Suppressor macrophage treated with lipopolysaccharide for 1 hour (primary cell): ENCODE measurements at places on chromosomes 4 and X.

GRCh38 chrX:69179380-69179911 is 14.2 kb upstream of the PJA1 start:
- no peak for DNase-seq

DNA sequence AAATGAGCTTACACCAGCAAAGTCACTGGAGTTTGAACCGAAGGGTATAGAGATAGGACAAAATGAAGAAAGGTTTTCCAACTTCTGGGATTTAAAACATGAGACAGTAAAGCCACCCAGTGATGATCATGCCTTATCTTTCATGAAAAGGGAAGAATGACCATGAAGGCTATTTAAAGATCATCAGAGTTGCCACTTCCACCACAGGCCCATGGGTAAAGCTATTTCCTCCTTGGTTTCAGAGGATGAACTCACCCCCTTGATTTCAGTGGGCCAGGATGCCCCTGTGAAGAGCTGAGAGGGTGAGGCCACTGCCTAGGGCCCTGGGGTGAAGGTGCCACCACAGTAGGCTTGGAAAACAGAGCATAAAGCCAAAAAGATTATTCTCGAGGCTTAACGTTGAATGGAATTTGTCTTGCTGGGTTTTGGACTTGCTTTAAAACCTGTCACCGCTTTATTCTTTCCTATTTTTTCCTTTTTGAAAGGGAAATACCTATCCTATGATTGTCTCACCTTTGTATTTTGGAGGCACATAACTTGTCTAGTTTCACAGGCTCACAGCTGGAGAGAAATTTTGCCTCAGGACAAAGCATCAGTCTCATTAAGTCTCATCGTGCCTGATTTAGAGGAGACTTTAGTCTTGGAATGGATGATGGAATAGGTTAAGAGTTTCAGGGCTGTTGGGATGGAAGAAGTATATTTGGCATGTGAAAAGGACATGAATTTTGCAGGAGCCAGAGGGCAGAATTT is 254.0 kb downstream of the SNCA start:
- no peak for DNase-seq

GRCh38 chr4:123478859-123479345 is 82.3 kb downstream of the SPRY1 start:
- DNase-seq = no peak

GRCh38 chr4:26420913-26421312 is 69.4 kb downstream of the CCKAR start:
- no peak for DNase-seq

DNA sequence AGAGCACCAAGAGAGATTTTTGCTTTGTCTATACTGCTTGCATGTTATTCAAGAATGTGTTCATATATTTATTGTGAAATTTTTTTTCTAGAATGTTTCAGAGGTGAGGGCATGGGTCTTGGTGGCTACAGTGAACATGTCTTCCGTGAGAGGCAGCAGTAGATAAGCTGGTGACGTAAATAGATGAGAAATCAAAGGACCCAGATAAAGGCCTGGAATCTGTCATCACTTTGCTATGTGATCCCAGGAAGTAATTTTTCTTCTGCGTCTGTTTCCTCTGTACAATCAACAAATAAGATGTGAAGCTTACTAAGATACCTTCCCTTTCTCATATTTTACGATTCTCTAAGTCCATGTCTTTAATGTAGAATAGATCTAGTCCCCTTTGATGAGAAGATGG is 129.1 kb downstream of the COL4A6 start:
- DNase-seq = no peak

DNA sequence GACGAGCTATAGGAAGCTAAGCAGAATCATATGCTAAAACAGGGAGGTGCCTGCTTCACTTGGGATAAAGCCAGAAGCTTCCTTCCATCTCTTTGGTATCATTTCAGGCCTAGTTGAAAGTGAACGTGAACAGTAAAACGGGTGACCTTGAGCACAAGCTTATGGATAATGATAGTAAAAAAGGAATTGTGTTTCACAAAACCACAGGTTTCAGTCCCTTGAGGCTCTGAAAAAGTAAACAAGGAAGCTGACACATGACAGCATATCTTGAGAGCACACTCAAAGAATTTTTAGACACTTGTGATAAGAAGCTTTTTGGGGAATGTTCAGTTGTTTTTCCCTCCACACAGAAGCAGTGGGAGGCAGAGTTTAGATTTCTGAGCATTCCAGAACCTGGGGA is 286.1 kb downstream of the DCHS2 start:
- DNase-seq = no peak

- no peak for DNase-seq
Measured at GRCh38 chrX:20693078-20693477, 426.4 kb upstream of the RPS6KA3 start.

DNA sequence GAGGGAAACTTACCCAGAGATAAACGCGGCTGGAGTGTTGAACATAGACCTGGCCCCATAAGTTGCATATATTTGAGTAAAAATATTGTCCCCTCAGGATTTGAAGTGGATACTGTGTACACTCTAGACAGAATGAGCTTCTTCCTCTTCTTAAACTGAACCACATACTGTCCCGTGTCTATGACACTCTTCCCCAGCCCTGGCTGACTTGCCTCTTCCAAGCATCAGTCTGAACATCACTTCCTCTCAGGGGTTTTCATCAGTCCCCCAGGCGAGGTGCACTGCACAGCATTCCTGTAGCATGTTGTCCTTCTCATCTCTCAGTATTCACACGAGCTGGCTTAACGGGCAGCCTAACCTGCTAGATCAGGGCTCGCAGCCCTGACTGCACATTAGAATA is 80.5 kb upstream of the TMEM150C start:
- peak; percentile 77 for DNase-seq

DNA sequence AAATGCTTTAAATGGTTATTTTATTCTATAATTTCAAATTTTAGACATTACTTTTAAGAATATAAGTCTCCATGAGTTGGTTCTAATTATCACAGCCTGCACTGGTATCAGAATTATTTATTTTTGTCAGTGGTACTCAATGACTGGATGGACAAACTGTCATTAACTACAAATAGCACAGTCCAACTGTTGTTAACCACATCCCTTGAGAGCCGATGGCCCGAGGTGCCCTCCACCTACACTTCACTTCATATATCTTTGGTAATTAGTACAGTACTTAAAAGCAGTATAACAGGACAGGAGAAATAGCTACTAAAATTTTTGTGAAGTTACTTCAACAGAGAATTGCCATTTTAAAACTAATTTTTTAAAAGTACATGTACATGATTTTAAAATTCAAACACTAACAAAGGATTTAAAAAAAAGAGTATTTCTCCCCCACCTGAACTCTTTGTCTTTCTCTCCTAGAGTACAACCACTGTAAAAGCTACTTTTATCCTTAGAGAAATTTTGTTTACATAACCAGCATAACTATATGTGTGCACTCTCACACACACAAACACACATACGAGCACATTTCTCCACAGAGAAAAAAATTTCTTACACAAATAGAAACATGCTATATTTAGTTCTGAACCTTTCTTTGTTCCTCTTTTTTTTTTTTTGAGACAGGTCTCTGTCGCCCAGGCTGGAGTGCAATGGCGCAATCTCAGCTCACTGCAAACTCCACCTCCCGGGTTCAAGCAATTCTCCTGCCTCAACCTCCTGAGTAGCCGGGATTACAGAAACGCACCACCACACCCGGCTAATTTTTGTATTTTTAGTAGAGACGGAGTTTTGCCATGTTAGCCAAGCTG is 6.5 kb downstream of the TIFA start:
- DNase-seq = no peak

DNA sequence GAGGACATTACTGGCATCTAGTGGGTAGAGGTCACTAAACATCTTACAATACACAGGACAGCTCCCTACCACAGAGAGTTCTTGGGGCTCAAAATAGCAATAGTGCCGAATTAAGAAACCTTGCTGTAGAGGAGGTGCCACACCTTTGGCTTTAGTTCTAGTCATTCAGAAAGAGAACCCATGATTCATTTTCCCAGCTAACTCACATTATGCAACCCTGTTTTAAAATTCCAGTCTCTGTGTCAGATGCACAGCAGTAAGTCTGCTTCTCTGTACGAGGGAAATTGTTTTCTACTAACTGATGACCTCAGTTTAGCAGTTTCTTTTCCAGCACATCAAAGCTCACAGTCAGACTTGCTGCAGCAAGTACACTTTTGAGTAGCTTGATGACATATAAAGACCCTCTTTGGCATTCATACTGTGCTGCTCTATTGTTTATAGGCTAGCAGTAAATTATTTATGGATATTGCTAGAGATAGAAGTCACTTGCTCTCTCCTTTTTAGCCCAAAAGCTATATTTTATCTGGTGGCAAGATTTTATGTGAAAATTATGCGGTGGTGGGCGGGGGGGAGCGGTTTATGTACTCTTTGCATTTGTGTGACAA is 487.8 kb upstream of the MAGEB18 start:
- no peak for DNase-seq

DNA sequence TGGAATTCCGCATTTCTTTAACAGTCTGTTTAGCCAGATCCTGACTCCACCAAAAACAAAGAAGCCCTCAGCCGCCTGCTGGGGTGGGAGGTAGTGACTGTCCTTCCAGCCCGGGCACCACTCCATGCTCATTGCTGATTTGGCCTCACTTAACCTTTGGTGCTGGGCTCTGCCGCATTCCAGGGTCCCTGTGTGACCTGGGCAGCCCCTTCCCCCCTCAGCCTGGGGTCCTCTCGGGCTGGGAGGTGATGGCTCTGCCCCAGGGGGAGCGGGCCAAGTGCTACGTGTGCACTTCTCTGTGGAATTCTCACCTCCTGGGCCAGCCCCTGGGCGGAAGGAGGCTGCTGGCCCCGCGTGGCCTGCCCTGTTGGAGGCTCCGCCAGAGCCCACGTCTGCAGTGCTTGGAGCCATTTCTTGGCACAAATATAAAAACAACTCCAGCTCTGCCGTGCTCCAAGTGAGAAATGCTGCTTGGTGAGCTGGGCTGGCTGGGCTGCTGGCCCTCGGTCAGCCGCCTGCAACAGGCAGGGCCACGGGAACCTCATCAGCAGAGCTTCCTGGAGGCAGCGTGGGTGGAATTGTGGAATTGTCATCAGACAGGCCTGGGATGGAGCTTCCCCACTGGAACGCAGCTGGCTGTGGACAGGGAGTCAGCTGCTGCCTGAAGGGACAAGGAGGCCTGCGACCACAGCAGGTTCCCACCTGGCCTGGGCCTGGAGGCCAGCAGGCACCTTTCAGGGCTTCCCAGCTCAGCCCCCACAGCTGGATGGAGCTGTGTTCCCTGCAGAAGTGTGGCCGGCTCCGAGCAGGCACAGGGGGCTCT is 66.0 kb downstream of the TRMT44 start:
- no peak for DNase-seq

- DNase-seq = no peak
Measured at GRCh38 chr4:14259936-14260335, 632.4 kb upstream of the BOD1L1 start.

DNA sequence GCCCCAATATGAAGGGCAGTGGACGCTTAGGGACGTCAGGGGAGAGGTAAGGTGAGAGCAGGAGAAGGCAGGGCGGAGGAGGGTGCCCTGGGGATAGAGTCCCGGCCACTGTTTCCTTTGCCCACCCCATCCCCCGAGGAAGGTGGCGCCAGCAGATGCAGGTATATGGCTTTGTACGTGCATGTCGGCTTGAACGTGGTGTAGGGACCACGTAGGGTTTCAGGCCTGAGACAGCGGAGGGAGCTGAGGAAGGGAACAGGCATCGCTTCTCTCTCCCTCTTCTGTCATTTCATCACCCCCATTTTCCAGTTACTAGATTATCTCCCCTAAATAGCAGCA is 97.9 kb downstream of the PHKA2 start:
- DNase-seq = no peak

- no peak for DNase-seq
Measured at GRCh38 chr4:118337954-118338353, 14.8 kb downstream of the PRSS12 start.

GRCh38 chr4:82428526-82428968 is 1.7 kb downstream of the HNRNPDL start:
- no peak for DNase-seq

GRCh38 chr4:36794716-36795115 is 449.8 kb upstream of the NWD2 start:
- DNase-seq = no peak

- DNase-seq = peak; percentile 81
Measured at GRCh38 chrX:110089656-110090403, 86.9 kb downstream of the TMEM164 start.

- DNase-seq = peak; percentile 63
Measured at GRCh38 chr4:119099227-119099810, 36.3 kb upstream of the MYOZ2 start.

GRCh38 chr4:150818661-150819060 is 196.4 kb downstream of the LRBA start:
- DNase-seq = peak; percentile 23

DNA sequence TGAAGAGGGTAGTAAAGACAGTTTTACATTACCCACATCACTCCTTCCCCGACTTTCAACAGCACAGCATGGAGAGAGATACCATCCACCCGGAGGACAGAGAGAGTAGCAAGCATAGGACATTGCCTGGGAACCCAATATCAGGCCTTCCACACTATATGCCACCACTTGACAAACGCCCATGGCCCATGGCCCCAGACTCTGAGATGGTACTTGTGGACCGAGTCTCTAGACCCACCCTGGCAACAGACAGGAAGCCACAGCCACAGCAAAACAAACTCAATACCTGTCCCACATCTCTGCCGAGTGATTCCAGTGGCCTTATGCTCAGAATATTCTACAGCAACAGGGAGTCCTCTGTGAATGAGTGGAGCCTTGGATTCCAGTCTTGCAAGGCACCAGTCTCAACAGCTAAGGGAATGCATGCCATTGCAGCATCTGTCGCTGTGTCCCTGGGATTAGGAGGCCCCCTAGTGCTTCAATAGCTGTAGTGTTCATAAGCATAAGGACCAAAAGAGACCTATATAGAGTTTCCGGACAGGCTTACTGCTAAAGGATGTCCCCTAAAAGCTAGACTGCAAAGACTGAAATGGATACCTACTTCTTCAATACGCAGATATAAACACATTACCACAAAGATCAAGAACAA is 14.7 kb upstream of the CT55 start:
- peak; percentile 60 for DNase-seq

DNA sequence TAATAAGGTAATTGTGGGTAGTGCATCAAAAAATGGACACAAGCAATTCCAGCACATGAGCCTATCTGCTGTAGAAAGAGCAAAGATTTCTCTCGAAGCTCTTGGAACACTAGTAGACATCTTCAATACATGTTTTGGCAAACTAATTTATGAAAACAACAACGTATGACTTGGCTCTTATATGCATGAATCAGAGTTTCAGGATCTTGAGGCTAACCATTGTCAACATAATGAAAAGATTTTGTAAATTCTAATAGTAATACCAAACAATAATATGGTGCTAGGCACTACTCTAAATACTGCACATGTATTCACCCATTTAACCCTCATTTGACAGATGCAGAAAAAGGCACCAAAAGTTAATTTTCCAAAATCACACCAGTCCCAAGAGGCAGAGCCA is 25.1 kb upstream of the ANKRD50 start:
- no peak for DNase-seq

GRCh38 chr4:31169846-31170245 is 449.7 kb downstream of the PCDH7 start:
- no peak for DNase-seq

DNA sequence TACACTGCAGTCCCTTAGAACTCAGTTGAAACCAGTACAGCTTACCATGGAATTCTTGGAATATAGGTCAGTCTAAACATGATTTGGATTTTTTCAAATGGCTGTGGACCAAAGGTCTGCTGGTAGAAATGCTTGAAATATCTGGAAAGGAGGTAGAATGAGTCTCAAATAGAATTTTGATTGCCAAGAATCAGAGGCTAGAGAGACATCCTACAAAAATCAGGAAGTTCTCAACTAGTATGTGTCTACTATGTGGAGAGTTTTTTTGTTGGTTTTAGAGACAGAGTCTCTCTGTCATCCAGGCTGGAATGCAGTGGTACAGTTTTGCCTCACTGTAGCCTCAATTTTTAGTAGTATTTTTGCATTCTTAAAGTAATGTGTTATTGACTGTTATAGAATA is 53.6 kb downstream of the PAQR3 start:
- DNase-seq = no peak
